CD4-positive, alpha-beta T cell treated with Interleukin-1 beta for 1 hour (primary cell): ENCODE measurements at places on chromosomes 7 and 10.

GRCh38 chr7:68245688-68246087 lies 1249.1 kb downstream of the TYW1 start:
- DNase-seq = no peak

- DNase-seq = no peak
Measured at GRCh38 chr10:3684891-3685290, 100.1 kb downstream of the KLF6 start.

DNA sequence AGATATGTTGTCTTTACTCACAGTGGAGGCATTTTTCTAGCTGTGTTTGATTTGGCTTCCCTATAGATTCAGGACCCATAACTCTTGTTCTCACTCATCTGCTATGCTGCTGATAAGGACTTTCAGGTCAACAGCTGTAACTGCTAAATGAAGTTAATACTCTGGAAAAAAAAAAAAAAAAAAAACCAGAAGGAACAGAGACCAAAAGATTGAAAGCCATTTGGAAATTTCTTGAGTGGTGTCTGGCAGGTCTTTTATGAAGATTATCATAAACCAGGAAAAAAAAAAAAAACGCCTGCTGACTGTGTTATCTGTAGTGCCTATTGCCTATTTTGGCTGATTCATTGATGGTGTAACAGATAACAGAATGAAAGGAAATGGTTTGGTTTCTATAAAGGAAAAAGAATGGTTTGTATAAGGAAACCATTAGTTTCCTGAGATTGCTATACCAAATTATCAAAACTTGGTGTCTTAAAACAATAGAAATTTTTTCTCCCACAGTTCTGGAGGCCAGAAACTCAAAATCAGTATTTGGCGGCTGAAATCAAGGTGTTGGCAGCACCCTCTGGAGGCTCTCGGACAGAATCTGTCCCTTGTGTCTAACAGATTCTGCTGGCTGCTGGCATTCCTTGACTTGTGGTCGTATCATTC lies 60.5 kb upstream of the BET1 start:
- DNase-seq = no peak

DNA sequence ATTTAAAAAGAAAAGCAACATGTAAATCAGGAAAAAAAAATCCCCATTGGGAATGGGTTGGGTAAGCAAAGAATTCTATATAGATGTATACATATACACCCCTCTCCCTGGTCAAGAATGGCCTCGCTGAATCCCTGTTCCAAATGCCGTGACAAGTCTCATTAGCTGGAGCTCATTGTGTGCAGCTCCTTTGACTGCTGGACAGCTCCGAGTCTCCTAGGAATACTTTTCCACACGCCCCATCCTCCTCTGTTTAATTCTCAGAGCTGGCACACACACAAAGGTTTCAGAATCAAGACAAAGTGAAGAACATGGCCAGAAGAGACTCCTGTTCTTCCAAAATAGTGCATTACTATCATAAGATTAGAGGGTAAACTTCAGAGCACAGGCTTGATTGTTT lies 130.9 kb upstream of the MKLN1 start:
- no peak for DNase-seq

- DNase-seq = no peak
Measured at GRCh38 chr7:68155676-68156075, 1159.0 kb downstream of the TYW1 start.

DNA sequence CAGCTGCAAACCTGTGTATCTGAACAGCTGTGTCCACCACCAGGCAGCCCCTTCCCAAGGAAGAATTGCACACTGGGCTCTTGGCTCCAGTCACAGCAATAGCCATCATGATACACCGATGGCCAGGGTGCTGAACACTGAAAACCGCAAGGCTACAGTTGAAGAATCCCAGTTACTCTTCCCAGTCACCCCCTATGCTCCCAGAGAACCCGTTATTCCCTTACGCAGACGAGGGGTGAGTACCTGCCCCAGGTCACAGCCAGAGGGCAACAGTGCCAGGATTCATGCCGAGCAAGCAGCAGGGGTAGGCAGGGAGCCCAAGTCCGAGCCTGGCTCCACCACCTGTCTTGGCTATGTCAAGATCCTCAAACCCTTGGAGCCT lies 57.8 kb downstream of the RASGEF1A start:
- no peak for DNase-seq

DNA sequence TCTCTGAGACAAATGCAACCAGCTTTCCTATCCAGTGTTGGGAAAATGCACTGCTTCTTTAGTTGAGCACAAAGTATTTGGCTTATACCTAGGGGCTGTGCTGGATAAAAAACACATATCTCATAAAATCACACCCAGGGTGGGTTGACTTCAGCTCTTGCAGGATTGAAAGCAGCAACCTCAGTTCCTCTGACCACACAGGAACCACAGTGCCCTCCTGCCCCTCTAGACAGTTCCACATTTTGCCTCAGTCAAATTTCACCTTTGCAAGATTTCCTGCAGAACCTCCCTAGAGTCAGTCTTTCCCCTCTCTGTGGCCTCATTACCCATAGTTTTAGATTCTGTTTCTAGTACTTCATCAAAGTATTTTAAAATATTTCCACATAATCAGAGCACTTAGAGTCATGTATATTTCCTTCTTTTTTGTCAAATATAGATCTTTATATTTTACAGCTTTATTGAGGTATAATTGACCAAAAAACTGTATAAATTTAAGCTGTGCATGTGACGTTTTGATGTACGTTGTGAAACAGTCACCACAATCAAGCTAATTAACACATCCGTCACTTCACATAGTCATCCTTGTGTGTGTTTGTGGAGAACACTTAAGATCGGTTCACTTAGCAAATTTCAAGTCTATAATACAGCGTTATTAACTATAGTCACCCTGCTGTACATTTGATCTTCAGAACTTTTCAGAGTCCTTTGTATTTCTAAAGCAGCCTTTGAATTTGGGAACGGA lies 37.0 kb upstream of the EGR2 start:
- DNase-seq = peak; percentile 17

DNA sequence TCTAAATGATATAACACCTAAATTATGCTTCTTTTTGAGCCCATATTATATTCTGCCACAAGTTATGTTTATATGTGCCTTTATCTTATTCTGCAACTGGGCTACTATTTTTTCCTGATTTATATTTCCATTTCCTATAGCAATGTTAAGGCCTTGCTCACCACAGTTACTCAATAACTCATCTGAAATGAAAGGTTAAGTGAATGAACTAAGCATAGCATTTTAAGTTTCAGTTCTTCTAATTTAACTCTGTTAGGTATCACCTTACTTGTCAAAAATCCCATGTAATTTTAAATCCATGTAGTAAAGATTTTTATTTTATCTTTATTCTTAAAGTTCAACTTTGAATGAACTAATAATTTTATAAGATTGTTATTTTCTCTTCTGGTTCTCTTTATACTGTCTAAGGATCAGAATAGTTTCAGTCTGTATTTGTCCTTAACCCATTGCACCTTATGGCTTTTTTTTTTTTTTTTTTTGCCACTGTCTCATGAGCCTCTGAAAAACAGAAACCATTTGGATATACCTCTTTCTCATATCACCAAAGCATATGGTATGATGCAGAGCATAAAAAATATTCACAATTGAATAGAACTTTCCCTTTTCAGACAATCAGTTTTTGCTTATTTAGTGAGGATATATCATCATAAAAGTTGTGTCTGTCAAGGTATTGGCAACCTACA lies 301.8 kb upstream of the ZWINT start:
- no peak for DNase-seq

- DNase-seq = no peak
Measured at GRCh38 chr7:128210590-128211570, 30.2 kb upstream of the LEP start.

DNA sequence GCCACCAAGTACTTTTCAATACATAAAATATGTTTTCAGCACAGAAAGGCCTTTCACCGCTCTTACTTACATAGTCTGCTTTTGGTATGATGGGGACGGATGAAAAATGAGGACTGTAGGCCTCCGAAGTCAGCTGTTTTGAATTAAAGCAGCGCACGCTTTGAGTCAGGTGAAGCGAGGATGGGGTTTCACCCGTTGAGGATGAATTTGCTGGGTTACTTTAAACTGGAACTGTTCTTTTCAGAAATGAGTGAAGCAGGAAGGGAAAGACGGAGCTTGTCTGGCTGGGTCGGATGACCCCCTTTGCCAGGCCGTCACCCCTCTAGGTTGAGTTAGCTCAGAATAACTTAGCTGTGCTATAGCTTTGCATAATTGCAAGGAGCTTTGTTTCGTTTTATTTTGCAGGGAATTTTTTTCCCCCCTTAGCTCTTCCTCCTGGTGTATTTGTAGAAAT lies 40.0 kb downstream of the CUX1 start:
- no peak for DNase-seq

- peak; percentile 54 for DNase-seq
Measured at GRCh38 chr7:130063036-130063435, 7.3 kb upstream of the KLHDC10 start.
